Activated CD4-positive, alpha-beta T cell treated with anti-CD3 and anti-CD28 coated beads, Interleukin-2, amount 50 U/mL, for 4 hours (primary cell): ENCODE measurements at places on chromosomes 3 and 15.
A peak's percentile ranks its signal among the peaks of the same experiment; 100 is the strongest.

- DNase-seq, result no peak
Measured at GRCh38 chr15:97791824-97792792, 168.4 kb upstream of the ARRDC4 start.

- DNase-seq, result no peak
Measured at GRCh38 chr3:40306336-40306735, 3.2 kb upstream of the EIF1B start.

DNA sequence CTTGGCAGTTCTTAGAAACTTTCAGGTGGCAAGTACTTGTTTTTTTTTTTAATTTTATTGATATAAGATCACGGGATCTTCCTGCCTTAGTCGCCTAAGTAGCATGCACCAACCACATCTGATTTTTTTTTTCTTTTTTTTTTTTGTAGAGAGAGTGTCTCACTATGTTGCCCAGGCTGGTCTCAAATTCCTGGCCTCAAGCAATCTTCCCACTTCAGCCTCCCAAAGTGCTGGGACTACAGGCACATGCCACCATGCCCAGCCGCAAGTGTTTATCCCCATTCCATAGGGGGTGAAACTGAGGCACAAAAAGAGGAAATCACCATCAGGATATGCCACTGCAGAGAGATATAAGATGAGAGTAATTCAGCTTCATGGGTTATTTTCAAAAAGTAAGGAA is 102.9 kb downstream of the IGF2BP2 start:
- DNase-seq, result no peak

GRCh38 chr15:55587321-55588069 is 650 bp downstream of the PYGO1 start:
- peak; percentile 1 for DNase-seq

GRCh38 chr3:58664611-58665010 is 2.0 kb downstream of the FAM3D start:
- no peak for DNase-seq

GRCh38 chr3:101954361-101954760 is 105.0 kb downstream of the NFKBIZ start:
- DNase-seq, result no peak

- no peak for DNase-seq
Measured at GRCh38 chr15:72195101-72195511, 2.5 kb downstream of the GRAMD2A start.

DNA sequence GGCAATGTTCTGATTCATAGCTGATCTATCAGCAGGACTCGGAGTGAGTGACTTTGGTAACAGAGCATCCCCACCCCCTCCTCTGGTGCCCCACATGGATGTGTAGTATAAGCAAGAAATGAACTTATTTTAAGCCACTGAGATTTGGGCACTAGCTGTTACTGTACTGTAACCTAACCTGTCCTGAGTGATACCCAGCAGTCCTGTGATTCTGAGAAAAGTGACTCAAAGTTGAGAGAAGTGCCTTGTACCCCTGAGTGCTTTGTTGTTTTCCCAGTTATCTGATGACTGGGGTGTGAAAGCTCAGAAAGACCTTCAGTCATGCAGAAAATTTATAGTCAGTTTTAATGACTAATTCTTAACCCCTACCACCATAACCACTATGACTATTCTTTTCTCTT is 439.9 kb upstream of the RBMS3 start:
- DNase-seq, result no peak

GRCh38 chr3:130093741-130094391 is 12.2 kb downstream of the ALG1L2 start:
- DNase-seq, result no peak

GRCh38 chr3:72041511-72041910 is 256.6 kb upstream of the PROK2 start:
- no peak for DNase-seq

- no peak for DNase-seq
Measured at GRCh38 chr3:43180027-43180426, 74.1 kb upstream of the POMGNT2 start.

DNA sequence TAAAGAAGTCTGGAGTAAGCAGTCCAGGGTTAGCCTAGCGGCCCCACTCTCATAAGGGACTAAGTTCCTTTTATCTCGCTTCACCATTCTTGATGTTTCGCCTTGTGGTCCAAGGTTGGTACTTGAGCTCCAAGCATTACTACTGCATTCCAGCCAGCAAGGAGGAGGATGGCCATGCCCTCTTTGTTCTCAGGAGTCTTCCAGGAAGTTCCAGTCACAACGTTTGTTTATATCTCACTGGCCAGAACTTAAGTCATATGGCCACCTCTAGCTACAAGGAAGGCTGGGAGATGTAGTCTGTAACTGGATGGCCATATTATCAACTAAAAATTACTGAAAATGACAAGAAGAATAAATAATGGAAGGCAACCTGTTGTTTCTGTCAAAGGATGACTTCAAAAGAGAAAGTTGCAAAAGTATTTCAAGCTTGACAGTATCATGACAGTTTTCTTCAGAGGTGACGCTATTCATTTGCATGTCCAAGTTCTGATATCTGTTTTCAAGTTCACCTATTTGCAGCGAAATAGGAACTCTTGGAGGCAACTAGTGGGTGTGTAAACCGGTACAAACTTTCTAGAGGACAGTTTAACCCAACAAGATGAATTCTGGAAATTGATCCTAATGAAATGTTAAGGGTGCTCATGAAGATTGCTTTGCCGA is 118.6 kb downstream of the PGPEP1L start:
- DNase-seq, result no peak

GRCh38 chr3:24305795-24306467 is 188.7 kb downstream of the THRB start:
- DNase-seq, result no peak
